GF-D8 (cell line): ENCODE measurements at places on chromosomes 5 and 9.

- DNase-seq = no peak
Measured at GRCh38 chr5:86329318-86329717, 288.4 kb upstream of the COX7C start.

GRCh38 chr5:172837640-172838039 lies 3.6 kb downstream of the ERGIC1 start:
- peak; percentile 97 for DNase-seq

DNA sequence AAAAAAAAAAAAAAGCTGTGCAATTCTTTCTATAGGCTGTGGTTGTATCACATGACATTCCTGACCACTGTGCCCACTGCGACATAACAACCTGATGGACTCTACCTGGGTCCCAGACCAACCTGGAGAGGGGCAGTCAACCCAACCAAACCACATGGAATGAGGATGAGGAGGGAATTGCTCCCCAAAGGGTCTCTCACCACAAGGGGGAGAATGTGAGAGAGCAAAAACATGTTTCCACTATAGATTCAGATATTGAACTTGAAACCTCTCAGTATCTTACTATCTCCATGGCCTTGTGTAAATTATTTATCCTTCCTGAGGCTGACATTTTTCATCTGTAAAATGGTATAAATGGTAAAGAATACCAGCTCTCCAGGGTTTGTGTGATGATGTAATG lies 66.9 kb upstream of the SV2C start:
- no peak for DNase-seq

- DNase-seq = no peak
Measured at GRCh38 chr9:5635390-5635789, 6.5 kb downstream of the RIC1 start.

DNA sequence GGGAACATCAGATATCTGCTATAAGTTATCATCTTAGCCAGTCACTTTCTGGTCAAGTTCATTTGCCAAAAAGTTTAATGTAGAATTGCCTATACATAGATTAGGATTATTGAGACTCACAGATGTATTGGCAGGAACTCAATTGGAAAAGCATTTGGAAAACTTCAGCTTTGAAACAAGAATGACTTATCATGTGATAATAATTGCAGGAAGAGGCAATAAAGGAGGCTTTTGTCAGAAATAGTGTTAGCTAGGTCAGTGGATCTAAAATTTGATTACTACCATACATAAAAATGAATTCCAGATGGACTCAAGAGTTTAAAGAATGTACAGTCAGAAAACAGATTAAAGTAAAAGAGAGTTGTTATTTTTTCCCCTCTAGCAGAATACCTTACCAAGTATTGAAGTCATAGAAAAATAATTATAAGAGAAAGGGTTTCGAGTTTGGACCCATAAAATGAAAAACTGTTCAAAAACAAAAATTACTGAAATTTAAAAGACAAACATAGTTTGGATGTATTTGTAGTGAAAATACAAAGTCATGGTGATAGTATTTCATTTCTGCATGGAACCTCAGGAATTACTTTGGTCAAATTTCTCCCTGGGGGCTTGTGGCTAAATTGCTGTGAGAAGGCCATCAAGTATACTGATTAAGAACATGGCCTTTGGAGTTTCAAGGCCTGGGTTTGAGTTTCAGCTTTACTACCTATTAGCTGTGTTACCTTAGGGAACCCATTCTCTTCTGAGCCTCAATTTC lies 159.9 kb downstream of the TMEM38B start:
- DNase-seq = no peak

DNA sequence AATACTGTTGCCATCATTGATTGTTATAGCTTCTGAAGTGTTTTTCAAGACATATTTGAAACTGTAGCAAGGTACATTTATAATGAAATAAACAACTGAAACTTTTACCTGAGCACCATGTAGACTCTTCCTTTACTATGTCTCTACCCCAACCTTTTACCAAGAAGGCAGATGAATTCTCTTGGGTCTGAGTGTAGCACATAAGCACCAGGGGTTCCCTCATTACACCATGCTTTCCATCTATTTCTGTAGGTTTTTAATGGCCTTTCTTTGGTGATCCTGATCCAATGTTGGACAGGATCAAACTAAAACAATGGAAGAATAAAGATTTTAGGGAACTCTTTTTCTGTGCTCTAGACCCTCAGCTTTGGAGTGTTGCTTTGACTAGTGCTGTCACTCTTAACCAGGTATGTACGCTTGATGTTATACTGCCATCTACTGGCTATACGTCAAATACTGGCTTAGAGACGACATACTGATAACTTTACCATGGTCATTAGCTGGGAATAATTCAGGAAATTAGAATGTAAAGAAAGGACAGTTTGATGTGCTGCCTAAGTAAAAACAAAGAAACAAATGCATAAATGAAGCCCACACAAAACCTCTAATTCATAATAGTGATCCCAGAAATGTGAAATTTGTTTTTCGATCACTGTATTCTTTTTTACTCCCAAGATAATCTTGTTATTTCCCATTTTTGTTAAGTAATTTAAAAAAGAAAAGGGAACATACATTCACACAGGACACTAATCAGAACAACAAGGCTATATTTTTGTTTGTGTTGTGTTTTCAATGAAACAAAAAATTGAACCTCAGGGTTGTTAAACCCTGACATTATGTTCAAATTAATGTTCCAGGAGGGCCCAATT lies 30.7 kb downstream of the IFNW1 start:
- DNase-seq = peak; percentile 33

- DNase-seq = no peak
Measured at GRCh38 chr5:111976705-111977435, 219.9 kb upstream of the NREP start.

DNA sequence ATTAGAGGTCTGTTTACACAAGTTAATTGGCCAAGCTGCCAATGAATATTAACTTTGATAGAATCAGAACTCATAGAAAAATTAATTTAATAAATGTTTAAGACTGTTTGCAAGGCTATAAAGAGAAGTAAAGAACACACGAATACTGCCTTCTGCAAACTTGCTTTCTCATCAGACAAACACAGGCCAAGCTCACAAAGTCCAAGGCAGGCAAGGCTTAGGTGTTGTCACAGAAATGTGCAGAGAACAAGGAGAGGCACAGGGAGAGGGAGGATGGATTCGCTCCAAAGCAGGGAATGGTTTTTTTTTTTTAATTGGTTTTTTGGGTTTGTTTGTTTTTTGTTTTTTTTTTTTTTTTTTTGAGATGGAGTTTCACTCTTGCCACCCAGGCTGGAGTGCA lies 43.4 kb downstream of the RETREG1 start:
- DNase-seq = no peak

GRCh38 chr5:67202828-67203227 lies 6.2 kb upstream of the CD180 start:
- DNase-seq = no peak

DNA sequence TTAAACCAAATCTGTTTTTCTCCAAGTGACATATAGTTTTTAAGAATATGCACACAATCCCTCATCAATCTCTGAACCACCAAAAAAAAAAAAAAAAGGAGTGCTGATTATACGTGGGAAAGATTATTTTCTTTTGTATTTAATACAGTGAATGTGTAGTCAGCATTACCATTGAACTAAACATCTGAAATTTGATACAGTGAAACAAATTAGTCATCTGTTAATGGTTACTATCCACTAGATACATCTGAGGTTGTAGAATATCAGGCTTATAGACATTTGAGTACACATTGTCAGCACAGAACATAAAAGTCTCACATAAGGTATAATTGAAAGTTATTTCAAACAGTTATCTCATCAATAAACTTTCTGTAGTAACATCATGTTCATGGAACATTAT lies 87.0 kb downstream of the SLF1 start:
- DNase-seq = no peak

DNA sequence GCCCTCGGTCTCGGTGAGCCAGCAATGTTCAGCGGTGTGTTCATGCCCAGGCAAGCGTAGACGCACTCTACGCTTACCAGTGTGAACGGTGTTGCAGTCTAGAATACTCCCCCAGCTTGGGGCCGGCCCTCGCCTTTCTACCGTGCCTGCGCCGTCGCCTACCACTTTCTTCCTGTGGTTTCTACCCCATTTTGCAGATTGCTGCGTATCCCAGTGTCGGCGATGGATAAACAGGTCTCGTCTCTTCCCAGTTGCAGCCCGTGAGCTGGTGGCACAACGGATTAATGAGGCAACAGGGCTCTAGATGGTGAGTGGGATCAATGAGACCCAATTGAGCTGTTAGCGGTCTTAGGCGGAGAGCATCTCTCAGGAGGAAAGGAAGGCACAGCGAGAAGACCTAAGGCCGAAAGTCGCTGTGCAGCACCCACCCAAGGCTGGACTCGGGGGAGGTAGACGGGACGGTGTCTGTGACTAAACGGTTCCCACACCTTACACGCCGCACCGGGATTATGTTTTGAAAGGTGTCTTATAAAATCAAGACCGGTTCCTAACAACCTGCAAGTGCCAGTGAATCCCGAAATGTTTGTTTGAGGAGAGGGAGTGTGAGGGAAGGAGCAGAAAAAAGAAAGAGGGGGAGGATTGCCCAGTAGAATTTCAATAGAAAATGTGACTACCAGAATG lies 5.8 kb downstream of the OTP start:
- no peak for DNase-seq

- DNase-seq = no peak
Measured at GRCh38 chr5:132100672-132101261, 27.2 kb downstream of the CSF2 start.

- no peak for DNase-seq
Measured at GRCh38 chr9:23658376-23659258, 167.4 kb downstream of the ELAVL2 start.

GRCh38 chr5:140165101-140165922 lies 9.7 kb upstream of the CYSTM1 start:
- no peak for DNase-seq
